Nephron progenitor cell (in vitro differentiated cells): ENCODE measurements at places on chromosomes 11 and 22.

DNA sequence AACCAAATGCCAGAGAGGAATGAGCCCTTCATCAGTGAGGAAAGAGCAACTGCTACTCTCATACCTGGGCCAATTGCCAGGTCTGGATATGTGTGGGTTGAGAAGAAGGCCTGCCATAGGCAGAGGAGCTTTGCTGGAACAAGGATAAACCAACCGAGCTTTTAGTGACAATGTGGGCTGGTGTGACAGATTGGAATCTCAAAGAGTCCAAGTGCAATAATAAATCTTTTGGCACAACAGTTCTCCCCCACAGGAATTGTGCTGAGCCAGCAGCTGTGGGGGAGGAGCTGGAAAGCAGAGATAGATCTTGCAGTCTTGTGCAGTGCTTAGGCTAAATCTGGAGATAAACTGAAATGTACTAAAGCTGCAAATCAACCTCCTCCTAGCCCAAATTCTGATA lies 79.4 kb upstream of the ISX start:
- DNase-seq, result no peak

DNA sequence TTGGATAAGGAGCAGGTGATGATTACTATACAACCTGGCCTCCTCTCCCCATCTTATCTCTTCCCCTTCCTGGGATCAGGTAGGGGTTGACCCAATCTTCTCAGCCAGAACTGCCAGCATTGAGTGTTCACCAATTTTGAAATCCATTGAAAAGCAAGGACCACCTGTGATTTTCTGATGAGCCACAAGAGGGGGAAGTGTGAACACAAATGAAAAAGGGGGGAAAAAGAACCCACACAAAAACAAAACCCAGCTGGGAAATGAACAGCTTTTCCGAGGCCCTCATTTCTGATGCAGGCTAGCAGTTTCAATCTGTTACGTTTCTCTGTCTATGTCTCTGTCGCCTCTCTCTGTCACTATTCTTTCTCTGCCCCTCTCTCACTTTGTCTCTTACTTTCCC lies 161.9 kb downstream of the INSC start:
- peak; percentile 21 for DNase-seq

DNA sequence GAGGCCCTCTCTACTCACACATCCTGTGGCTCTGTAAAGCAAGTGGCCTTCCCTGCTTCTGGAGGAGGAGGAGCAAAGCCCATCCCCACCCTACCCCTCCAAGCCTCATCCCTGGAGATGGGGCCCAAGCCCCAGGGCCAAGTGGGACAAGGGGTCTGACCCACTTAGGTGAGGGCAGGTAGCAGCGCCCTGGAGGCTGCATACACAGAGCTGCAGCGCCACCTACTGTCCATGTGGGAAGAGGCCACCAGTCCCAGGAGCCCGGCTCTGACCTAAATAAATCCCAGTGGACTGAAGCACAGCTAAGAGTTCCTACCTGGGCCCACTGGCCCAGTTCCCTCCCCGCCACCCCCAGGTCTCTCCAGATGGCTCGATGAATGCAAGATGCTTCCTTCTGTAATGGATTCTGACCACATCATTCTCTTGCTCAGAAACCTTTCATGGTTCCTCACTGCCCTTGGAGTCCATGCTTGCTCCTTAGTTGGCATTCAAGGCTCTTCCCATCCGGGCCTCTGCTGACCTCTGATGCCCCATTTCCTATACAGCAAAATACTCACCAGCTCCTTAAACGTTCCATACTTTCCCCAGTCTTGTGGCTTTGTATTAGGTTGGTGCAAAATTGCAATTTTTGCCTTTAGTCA lies 62.1 kb downstream of the THAP12 start:
- DNase-seq, result peak; percentile 90

DNA sequence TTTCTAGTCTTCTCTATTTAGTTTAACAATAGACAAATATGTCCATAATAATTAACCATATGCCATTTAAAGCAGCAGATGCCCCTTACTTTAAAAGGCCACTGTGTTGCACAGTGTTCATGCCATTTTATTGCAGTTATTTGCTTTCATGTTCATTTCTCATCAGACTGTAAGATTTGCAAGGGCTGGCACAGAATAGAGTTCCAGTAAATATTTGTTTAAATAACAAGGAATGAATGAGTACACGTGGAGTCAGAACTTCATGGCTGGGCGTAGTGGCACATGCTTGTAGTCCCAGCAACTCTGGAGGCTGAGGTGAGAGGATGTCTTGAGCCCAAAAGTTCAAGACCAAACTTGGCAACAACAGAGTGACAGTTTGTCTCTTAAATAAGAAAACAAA lies 1228.6 kb downstream of the LRRC4C start:
- no peak for DNase-seq

GRCh38 chr11:85313741-85314140 lies 313.4 kb downstream of the DLG2 start:
- DNase-seq, result no peak

DNA sequence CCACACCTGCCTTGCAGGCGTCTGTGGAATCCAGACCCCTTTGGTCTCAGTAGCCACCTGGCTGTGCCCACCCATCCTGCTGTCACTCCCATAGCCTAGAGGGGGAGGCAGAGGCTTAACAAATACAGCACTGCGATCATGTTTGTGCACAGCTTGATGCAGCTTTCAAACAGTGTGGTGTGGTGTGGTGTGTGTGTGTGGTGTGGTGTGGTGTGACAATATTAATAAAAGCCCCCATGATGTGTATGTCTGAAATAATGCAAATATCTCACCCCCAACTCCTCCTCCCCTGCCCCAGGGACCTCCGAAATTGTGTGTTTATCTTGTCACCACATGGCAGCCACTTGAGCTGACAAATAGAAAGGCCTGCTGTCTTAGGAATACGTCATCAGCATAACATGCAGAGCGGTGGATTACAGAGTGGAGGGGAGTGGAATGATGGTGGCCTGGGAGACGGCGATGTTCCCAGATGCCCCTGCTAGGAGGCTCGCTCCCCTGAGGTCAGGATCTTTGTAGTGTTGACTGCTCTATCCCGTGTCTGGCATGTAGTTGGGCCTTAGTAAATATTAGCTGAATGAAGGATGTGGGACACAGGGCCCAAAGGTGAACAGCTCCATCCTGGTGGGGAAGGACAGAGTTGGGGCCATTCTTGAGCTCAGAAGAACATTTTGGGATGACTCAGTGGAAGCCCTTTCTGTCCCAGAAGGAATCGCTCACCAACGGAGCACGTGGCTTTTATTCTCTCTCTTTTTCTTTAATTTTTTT lies 2.8 kb downstream of the PDXP start:
- DNase-seq, result no peak

DNA sequence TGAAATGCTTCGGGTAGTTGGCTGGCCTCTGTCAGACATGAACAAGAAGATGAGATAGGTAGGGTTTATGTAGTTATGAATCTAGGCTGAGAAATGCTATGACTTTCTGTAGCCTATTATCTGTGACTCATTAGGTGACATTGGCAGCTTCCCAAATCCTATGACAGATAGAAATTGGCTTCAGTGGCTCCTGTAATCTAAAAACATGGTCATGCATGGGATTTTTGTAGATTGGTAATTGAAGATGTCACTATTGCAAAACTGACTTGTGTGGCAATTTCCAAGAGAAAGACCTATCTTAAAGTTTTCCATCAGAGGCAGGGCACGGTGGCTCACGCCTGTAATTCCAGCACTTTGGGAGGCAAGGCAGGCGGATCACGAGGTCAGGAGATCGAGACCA lies 29.4 kb upstream of the GRIK4 start:
- no peak for DNase-seq
